ENCODE measurements at places on chromosomes 6 and 20.

DNA sequence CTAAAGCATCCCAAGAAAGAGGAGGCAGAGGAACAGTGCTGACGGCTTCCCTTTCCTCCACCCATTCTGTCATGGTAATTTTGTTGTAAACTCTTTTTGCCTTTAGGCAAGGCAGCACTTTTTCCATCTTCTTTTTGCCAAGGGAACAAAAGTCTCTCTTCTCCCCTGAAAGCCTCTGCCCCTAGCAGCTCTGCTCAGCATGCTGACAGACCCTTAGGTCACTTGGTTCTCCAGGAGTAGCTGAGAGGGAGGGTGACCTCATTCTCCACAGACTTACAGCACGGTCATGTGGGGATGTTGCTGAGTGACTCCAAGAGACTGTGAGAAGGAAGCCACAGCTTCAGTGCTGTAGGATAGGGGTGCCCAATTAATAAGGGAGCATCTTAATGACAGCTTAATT is 81.1 kb upstream of the RALGAPA2 start:
- no peak for DNase-seq

DNA sequence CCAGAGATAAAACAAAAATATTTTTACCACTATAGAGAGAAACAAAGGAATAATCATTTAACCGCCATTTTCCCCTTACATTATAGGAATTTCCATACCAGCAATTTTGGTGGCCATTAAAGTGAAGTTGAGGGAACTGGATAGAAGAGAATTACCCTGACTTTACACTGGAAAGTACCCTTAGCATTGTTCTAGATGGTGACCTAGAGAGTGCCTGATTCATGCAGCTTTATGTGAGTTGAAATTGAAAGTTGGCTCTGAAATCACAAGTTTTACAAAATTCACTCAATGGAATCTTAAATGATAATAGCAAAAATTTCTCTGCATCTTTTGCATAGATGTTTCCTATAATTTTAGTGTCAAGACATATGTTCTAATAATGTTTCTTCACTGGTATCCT is 55.7 kb upstream of the PREP start:
- no peak for DNase-seq

DNA sequence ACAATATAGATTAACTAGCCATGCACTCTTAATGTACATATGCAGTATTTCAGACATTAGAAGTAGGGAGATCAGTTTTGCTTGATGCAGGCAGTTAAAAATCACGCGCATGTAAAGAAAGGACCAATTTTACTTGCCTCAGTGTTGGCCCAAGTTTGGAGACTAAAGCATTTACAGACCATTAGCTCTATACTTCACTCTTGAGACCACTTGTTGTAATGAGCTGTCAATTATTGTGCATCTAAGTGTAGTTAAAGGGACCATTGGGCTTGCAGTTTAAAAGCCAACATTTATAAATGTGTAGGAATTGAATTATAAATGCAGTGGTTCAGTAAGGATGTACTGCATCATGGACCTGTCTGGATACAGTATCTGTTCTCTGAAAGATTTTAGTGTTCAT is 53.7 kb downstream of the PLCB4 start:
- DNase-seq = no peak

GRCh38 chr6:146041282-146041681 is 12.4 kb downstream of the GRM1 start:
- DNase-seq = peak; percentile 29

GRCh38 chr20:57389695-57390603 is 1.2 kb upstream of the RBM38 start:
- DNase-seq = no peak

- peak; percentile 49 for DNase-seq
Observed at GRCh38 chr6:162056745-162057144, 670.8 kb downstream of the PRKN start.

- no peak for DNase-seq
Observed at GRCh38 chr6:14925025-14925698, 320.7 kb upstream of the JARID2 start.

GRCh38 chr6:93886416-93886815 is 467.1 kb upstream of the EPHA7 start:
- peak; percentile 82 for DNase-seq

GRCh38 chr20:63433351-63433750 is 39.1 kb downstream of the KCNQ2 start:
- DNase-seq = no peak
